ENCODE measurements at places on chromosomes 16 and 17.

GRCh38 chr16:87528690-87529579, 36.1 kb upstream of the ZCCHC14 start:
- no peaks in the 10 kb centered on the region for H3K36me3 ChIP-seq
- no peaks in the 10 kb centered on the region for H3K4me1 ChIP-seq
- no peak overlapping the region for H3K27ac ChIP-seq

DNA sequence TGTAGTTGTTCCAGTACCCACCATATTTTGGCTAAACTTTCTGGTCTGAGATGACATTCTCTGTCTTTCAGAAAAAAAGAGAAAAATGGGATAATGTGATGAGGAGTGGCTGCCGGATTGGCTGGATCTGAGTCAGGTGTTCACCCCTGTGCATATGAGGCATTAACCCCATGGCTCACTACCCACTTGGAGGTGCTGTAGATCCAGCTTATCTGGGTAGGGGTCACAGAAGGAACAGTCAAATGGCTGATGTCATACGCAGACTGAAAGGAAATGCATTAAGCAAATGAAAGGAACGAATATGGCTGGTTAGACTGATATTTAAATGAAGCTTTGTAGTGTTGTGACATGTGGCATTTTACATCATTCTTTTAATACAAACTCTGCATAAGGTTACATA, 17.3 kb downstream of the MAP2K6 start:
- no peak overlapping the region for H3K27ac ChIP-seq
- no peak overlapping the region for H3K4me3 ChIP-seq
- DNase-seq: no peak
- peaks cover 30% of the 10 kb centered on the region for H3K4me1 ChIP-seq
- H3K36me3 ChIP-seq: no peaks in the 10 kb centered on the region

DNA sequence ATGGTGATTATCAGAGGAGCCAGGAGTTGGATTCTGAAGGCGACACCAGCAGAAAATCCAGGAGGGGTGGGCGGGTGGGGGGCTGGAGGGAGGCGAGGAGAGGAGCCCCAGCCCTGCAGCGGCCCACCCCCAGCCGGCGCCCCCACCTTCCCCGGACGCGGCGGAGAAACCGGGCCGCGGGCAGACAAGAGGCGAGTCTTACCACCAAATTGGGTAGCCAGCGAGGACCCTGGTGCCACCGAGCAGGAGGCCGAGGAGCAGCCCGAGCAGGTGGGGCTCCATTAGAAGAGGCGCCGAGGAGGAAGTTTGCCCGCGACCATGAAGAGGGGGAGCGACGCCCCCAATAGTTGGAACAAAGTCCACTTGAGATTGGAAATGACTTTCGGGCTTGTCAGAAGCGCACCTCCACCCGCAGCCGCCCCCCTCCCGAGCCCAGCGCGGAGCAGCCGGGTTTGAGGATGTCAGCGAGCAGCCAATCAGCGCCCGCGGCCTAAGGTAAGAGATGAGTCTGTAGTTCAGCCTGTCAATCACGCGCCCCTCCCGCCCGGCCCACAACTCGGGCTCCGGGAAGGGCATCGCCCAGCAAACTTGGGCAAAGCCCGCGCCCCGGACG, at the start of gene WNT3:
TSS of gene WNT3 (minus strand) at position 377 of the 613 bp plus-strand sequence. CDS start at position 282, 95 bp downstream.
- peak; percentile 26 for DNase-seq
- peak within 1 kb of the TSS; percentile 31 for H3K4me3 ChIP-seq
- H3K27me3 ChIP-seq: peaks cover 28% of the 10 kb centered on the region
- no peaks in the 10 kb centered on the region for H3K4me1 ChIP-seq

DNA sequence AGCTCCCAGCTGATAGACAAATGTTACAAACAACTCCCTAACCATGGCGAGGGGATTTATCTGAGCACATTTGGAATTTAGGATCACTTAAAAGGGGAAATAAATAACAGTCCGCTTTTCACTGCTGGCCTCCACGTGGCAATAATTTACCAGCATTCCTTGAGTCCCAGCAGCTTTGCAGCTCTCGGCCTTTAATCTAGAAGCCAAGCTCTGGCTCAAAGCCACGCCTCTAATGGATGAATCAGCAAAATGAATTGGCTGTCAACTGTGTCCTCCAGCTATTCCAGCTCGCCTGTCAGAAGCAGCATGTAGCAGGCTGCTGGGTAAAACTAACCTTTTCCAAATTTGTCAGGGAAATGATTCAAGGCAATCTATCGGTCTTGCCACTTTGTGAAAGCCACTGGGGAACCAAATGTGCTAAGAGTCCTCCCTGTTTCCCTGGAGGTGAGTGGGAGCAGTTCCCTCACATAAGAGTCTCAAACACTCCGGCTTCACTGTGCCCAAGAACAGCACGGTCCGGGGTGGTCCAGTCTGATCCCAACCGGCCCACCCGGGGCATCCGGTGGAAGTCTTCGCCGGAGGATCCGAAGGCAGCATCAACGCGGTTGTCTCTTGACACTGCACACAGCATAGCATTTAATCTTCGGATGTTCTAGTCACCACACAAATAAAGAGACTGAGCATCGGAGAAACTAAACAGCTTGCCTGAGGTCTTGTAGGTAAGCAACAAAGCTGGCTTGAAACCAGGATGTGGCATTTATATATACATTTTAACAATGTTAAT, 143.3 kb downstream of the PARN start:
- peaks cover 33% of the 10 kb centered on the region for H3K4me1 ChIP-seq
- DNase-seq: peak; percentile 92
- H3K36me3 ChIP-seq: no peaks in the 10 kb centered on the region
- peak overlapping the region; percentile 35 for H3K4me3 ChIP-seq
- no peaks in the 10 kb centered on the region for H3K27me3 ChIP-seq

DNA sequence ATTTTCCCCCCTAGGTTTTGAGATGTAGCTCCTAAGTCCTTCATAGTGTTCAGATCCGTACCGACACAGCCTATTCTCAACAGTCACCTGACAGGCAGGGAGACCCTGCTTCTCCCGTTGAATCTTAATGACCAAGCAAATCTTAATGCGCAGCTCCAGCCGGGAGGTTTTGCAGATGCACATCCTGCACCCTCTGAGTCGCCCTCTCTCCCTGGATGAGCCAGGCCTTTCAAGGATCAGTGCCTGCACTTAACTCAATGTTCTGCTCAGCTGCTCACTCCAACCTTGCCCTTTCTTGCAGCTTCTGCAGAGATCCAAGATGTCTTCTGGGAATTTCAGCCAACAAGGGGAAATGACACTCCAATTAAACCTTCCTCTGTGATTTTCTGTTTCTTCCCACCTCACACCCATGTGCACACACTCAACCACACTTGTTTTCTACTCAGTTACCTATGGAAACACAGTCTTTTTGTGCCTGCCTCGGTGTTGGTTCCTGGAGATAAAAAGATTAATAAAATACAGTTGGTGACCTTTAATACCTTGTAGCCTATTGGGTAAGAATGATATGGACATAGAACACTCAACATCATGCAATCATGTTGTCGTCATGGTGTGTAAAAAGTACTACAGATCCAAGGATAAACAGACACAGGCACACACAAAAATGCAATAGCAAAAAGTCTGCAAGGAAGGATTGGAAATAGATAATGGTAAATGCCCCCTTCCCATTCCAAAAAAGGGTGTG, 76.9 kb upstream of the DYNLRB2 start:
- no peaks in the 10 kb centered on the region for H3K4me1 ChIP-seq
- no peak overlapping the region for H3K27ac ChIP-seq
- H3K4me3 ChIP-seq: no peak overlapping the region
- no peaks in the 10 kb centered on the region for H3K36me3 ChIP-seq

DNA sequence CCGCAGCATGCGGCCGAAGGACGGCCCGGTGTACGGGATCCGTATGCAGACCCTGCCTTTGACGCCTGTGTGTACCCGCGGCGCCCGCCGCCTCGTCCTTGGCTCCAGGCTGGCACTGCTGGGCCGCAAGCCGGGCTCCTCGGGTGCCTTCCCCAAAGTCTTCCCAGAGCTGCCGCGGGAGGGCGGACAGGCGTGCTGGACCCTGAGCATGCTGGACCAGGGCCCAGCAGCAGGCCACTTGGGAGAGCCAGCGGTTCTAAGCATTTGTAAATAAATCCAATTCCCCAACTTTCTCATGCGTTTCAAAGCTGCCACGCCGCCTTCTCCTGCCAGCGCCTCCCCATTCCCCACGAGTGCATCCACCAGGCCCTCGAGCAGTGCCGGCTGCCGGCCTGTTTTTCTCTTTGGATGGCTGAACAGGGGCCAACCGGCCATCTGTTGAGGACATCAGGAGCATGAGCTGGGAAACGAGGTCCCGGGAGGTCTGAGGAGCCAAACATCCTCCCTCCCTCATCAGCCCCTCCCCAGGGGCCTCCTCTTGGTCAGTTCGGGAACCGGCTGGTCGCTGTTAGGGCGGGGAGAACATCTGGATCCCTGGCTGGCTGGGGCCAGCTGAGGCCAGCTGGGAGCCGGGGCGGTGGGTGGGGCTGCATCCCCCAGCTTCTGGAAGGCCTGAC, 20.5 kb upstream of the PABPN1L start:
- no peak for DNase-seq
- H3K4me3 ChIP-seq: no peak overlapping the region
- H3K4me1 ChIP-seq: peaks cover 6% of the 10 kb centered on the region
- no peak overlapping the region for H3K27ac ChIP-seq
- no peaks in the 10 kb centered on the region for H3K36me3 ChIP-seq

DNA sequence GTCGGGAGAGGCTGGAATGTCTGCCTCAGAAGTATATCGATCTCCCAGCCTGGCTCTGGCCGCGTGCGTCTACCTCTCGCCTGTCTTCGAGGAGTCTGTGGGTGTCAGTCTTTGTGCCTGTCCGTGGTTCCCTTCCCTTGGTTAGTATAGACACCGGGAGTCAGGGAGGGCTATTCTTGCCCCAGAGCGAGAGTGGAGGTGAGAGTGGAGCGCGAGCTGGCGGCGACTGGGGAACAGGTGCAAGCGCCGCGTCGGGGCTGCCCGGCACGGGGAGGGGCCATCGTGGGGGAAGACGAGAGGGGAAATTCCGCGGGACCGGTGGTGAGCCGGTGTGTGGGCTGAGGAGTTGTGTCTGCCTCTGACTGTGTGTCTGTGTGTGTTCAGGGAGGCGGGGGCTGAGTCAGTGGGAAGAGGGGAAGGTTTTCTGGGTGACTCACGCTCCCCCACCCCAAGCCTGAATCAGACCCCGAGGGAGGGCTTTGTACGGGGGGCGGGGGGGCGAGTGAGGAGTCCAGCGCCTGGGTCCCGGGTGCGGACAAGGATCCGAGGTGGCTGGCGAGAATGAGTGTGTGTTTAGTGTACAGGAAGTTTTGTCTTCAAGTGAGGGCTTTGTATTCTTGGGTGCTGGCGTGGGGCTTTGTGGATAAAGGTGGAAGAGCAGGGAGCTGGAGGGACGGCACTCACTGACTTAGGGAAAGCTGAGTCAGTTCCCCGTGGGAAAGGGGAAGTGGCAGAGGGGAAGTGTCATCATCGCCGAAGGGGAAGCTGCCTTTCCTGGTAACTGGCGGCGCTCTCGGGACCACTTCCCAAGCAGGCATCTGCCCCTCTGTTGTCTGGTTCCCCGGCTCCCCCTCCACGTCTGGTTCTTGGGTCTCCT, 8.6 kb downstream of the KDM6B start:
- H3K36me3 ChIP-seq: peaks cover 26% of the 10 kb centered on the region
- H3K4me3 ChIP-seq: peak overlapping the region; percentile 81
- H3K27me3 ChIP-seq: no peaks in the 10 kb centered on the region
- peak; percentile 76 for DNase-seq
- peaks cover 40% of the 10 kb centered on the region for H3K4me1 ChIP-seq
- peak overlapping the region; percentile 97 for H3K27ac ChIP-seq

DNA sequence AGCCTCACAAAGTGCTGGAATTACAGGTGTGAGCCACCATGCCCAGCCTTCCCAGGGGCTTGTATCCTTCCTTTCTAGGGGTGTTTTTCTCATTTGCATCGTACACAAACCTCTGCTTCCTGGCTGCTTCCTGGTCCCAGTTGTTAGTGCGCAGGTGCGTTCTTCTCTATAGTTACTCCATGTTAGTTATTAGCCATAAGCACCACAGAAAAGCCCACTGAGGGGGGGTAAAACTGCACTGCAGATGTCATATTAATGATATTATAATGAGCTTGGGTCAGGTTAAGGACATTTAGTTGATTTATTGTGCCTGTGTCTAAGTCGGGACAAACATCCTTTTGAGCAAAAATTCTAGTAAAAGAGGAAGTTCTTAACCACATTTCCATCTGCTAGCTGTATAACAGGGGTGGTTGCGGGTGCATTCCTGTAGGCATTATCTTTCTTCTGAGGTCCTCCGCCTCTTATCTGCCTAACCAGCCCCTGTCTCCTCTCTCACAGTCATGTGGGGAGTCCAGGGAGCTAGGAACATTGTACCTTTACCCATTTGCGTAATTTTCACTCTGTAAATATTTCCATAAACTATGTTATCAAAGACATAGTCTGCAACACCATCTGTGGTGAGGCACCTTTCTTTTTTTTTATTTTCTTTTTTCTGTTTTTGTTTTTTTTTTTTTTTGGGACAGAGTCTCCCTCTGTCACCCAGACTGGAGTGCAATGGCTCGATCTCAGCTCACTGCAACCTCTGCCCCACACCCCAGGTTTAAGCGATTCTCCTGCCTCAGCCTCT, 23.6 kb upstream of the ATF7IP2 start:
- H3K27ac ChIP-seq: no peak overlapping the region
- H3K27me3 ChIP-seq: peaks cover 14% of the 10 kb centered on the region
- H3K4me3 ChIP-seq: no peak overlapping the region
- no peaks in the 10 kb centered on the region for H3K36me3 ChIP-seq

GRCh38 chr16:2992383-2993081, 12.3 kb upstream of the PKMYT1 start:
- no peaks in the 10 kb centered on the region for H3K4me1 ChIP-seq
- DNase-seq: no peak
- no peak overlapping the region for H3K4me3 ChIP-seq
- H3K27ac ChIP-seq: no peak overlapping the region
- no peaks in the 10 kb centered on the region for H3K36me3 ChIP-seq

DNA sequence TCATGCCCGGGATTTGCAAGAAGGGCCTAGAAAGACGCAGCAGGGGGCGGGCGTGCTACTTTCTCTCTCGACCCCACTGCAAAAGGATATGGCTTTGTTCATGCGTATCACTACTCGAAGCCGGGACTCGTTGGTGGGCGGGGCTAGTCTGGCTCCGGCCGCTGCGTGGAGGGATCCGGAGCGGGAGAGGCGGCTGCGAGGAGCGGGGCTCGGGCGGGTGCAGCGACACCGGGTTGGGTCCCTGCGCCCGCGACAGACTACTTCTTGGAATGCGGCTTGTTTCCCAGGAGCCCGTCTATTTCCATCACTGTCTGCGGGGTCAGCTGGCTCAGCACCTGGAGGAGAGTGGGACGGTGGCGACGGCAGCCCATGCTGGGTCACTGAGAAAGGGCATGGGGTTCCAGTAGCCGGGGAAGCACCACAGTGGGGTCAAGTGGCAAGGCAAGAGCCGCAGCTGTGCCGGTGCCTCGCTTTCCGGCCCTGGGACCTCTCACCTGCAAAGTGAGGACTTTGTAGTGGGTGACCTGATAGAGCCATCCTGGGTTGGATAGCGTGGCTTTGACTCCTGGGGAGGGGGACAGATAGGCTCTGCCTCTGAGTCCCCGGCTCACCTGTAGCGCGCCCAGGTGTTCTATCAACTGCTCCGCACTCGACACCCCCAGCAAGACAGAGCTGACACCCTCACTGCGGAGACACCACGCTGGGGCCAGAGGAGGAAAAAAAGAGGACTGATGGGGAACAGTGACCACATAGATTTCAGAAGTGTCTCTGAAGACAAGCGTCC, 6.6 kb downstream of the KCNAB3 start:
- no peak overlapping the region for H3K27ac ChIP-seq
- H3K4me1 ChIP-seq: no peaks in the 10 kb centered on the region
- H3K4me3 ChIP-seq: no peak overlapping the region
- H3K36me3 ChIP-seq: no peaks in the 10 kb centered on the region
- H3K27me3 ChIP-seq: no peaks in the 10 kb centered on the region

GRCh38 chr17:63840591-63841349, 1.7 kb downstream of the SMARCD2 start:
- H3K27ac ChIP-seq: peak overlapping the region; percentile 92
- no peaks in the 10 kb centered on the region for H3K27me3 ChIP-seq
- no peak for DNase-seq
- peak overlapping the region; percentile 95 for H3K4me3 ChIP-seq
- peaks cover 15% of the 10 kb centered on the region for H3K36me3 ChIP-seq
- peaks cover 39% of the 10 kb centered on the region for H3K4me1 ChIP-seq

Measured in A673 (cell line).